ENCODE measurements at places on chromosomes 5 and 9.

- DNase-seq = no peak
These were observed 142.8 kb downstream of the GADD45G start for GRCh38 chr9:89747596-89747995.

- no peak for DNase-seq
These were observed 52.9 kb downstream of the IRX2 start for GRCh38 chr5:2698581-2698980.

DNA sequence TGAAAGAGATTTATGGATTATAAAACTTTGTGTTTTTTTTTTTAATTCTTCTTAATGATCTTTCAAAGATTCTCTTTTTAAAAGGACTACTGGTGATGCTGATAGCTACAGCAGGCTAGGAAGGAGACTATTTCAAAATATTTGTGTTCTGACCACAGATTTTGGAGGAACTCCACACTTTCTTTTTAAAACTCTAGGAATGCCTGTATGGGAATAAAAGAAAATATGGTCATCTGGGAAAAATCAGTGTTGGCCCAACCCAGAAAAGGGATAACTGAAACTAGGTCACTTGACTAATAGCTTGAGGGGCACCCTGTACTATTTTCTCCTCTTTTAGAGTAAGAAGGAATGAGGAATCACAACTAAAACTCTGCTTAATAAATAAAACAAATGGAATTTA, 97.6 kb upstream of the ADAMTS19 start:
- no peak for DNase-seq

DNA sequence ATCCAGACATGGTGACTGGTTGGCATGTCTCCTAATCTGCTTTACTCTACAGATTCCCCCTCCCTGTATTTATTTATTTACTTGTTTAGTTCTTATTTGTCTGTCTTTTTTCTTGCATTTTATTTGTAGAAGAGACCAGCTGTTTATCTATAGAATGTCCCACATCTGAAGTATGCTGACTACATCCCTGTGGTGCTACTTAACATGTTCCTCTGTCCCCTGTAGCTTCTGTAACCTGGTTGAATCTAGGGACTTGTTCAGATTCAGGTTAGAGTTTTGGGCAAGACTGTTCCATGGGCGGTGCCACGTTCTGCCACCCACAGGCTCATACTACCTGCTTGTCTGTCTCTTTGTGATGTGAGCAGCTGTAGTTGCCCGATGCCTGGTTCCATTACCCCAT, 23.5 kb downstream of the DUSP1 start:
- no peak for DNase-seq

DNA sequence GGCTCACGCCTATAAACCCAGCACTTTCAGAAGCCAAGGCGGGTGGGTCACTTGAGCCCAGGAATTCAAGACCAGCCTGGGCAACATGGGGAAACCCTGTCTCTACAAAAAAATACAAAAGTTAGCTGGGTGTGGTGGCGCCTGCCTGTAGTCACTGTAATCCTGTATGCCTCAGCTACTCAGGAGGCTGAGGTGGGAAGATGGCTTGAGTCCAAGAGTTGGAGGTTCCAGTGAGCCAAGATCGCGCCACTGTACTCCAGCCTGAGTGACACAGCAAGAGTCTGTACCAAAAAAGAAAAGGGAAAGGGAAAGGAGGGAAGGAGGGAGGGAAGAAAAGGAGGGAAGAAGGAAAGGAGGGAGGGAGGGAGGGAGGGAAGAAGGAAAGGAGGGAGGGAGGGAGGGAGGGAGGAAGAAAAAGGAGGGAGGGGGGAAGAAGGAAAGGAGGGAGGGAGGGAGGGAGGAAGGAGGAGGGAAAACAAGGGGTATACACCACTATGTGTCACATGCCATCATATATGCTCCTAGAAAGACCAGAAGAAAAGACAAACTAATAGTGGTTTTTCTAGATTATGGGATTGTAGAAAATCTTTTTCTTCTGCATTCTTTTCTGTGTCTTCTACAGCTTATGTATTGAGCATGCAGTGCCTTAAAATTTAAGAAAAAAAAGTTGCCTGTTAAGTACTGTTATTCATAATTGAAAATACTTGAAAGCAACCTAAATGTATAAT, 240.1 kb downstream of the DENND1A start:
- DNase-seq = no peak
